Activated CD4-positive, alpha-beta T cell treated with anti-CD3 and anti-CD28 coated beads, Interleukin-2, amount 50 U/mL, for 1 hour (primary cell): ENCODE measurements at places on chromosomes 4 and X.

DNA sequence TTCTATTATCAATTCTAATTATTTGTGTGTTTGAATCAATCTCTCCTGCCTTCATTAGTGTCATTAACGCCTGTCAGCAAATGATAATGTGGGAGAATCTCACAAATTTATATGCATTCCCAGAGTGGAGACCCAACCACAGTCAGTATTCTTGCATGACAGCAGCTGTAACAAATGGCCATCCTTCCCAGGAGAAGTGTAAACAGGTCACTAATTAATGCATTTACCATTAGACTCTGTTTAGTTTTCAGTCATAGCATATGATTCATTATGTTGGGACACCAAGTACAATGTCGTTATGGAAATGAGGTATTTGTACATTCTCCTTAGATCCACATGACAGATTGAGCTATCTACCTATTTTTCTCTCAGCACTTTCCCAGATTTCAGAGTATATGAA is 50.5 kb downstream of the CT47B1 start:
- DNase-seq, result no peak

- no peak for DNase-seq
These were observed 2521.4 kb downstream of the ARAP2 start for GRCh38 chr4:33722800-33723516.

- DNase-seq, result no peak
These were observed at the start of gene ADRA2C for GRCh38 chr4:3766036-3766784. ADRA2C (plus strand) TSS chr4:3766385; CDS start chr4:3766607, 222 bp downstream.

- DNase-seq, result no peak
These were observed 58.7 kb upstream of the KDR start for GRCh38 chr4:55183926-55184599.

DNA sequence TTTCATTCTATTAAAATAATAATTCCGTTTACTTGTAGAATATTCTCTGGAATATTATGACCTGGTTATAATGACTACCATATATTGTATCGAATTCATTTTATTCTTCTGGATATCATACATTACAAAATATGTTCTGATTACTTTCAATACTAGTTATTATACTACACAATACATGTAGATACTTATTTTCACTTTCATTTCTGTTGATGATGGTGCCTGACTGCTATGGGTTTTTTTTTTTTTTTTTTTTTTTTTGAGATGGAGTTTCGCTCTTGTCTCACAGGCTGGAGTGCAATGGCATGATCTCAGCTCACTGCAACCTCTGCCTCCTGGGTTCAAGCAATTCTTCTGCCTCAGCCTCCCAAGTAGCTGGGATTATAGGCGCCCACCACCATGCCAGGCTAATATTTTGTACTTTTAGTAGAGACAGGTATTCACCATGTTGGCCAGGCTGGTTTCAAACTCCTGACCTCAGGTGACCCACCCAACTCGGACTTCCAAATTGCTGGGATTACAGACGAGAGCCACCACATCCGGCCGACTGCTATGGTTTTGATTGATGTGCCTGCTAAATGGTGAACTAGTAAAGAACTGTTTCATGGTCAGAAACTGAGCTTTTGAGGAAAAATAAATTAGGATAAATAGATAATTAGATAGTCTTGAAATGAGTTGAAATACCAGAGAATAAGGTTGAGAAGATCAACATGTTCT is 39.5 kb downstream of the PCDH10 start:
- no peak for DNase-seq
